ENCODE measurements at places on chromosomes 11 and 22. TPM values are rescaled to one million over a fixed set of nuclear protein-coding genes. Genes with fewer than 3 reads are reported as not detected.

Gene SLC17A6
- total RNA-seq: not detected

Gene C11orf91
- 0.27 TPM for total RNA-seq

Gene CDC45
- 32.7 TPM for total RNA-seq

Gene TCN1
- not detected for total RNA-seq

Gene SMC1B
- not detected for total RNA-seq

Gene MIOX
- total RNA-seq: not detected

Gene DEUP1
- not detected for total RNA-seq

Gene APOA5
- not detected for total RNA-seq

Gene MYO7A
- total RNA-seq: 0.27 TPM

Gene UCP3
- total RNA-seq: 0.80 TPM

Gene SLC35E4
- 17.0 TPM for total RNA-seq

Gene AMOTL1
- 53.6 TPM for total RNA-seq

Gene TCN2
- total RNA-seq: 33.7 TPM

Gene CHEK2
- 17.8 TPM for total RNA-seq

Gene APOA4
- total RNA-seq: not detected

Gene ABTB2
- total RNA-seq: 0.27 TPM

Gene ALDH3B1
- 0.13 TPM for total RNA-seq

Gene MPZL3
- 14.1 TPM for total RNA-seq

Gene OSBP2
- total RNA-seq: 10.8 TPM

Gene FAM111A
- total RNA-seq: 98.7 TPM

Gene OR5J2
- total RNA-seq: not detected

Gene OR5B21
- total RNA-seq: not detected

Gene SMIM35
- total RNA-seq: not detected

Gene SYCE3
- not detected for total RNA-seq

Gene PKNOX2
- 0.13 TPM for total RNA-seq

Gene LDLRAD3
- 24.8 TPM for total RNA-seq

Gene TMPRSS4
- not detected for total RNA-seq

Gene RCN1
- total RNA-seq: 457 TPM

Gene KAT5
- 28.1 TPM for total RNA-seq

Measured in thoracic aorta endothelial cell (primary cell).